ENCODE measurements at places on chromosomes 4 and X.

DNA sequence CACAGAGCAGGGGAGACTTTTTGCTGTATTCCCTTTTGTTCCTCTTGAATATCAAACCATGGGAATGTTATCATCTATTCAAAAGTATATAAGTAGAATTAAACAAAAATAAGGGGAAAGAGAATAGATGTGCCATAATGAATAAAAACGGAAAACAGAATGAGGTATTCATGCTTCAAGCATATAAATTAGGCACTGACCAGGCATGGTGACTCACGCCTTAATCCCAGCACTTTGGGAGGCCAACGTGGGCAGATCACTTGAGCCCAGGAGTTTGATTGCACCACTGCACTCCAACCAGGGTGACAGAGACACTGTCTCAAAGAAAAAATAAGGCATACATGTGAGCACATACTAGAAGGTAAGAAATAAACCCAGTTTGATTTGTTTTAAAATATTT lies 16.3 kb upstream of the NEUROG2 start:
- no peak for DNase-seq

- DNase-seq: no peak
These were observed 152.7 kb downstream of the RELL1 start for GRCh38 chr4:37533286-37534033.

DNA sequence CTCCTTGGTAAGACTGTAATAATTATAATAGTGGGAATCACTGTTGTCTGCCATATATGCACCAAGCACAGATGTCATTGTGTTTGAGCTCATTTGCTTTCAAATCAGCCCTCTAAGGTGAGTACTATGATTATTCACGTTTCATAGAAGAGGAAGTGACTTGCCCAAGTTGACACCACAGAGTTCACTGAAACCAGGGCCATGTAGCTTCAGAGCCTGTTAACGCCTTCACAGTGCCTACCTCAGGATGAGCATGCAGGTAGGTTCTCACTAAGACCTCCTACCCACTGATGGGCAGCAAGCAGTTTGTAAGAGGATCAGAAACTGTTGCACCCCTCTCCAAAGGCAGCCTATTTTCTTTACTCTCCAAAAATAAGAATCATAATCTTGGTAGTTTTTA lies 27.4 kb downstream of the TMPRSS11A start:
- no peak for DNase-seq

- no peak for DNase-seq
These were observed 616.9 kb downstream of the ANKRD50 start for GRCh38 chr4:124095621-124096020.

DNA sequence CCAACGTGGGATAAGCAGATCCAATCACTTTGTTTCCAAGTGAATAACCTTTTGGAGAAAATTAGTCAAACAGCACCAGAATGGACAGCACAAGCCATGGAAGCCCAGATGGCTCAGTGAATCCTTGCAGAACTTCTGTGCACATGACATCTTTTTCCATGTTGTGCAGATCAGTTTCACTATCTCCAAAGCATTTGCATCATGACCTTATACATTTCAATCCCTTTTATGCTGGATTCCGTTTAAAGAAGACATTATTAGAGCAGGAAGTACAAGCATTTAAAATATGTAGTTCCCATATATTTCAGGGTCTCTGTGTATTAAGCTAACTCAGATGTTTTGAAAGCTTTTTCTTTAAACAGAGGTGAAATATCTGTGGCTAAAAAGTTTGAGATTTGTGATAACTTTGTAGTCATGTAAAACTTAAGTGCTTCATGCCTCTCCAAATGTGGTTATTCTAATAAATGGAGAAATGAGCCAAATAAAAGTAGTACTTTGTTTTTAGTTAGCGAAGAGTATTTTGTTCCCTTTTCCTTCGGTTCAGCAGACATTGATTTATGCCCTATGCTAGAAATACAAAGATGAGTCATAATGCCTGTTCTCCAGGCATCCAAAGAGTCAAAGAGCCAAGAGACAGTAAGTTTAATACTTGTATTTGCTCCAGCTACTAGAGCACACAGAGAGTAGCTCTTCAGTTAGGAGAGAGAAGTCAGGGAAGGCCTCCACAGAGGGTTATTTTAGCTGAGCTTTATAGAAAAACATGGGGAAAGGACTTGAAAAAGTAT lies 39.0 kb downstream of the PLAC8 start:
- DNase-seq: no peak

DNA sequence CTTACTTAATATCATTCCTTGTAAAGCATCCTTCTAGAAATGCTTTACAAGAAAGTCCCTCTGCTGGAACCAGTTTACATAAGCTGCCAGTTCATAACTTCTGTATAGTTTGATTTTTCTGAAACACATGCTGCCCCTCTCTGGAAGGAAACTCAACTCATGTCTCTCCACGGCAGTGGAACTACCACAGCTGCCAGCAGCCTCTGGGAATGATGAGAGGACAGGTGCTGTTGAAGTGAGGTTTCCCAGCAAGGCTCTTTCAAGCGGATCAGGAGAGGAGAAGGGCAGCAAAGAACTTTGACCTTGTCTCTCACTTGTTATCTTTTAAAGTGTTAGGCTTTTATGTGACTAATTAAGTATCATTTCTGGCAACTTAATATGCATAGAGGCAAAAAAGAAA lies 7.3 kb downstream of the GRPR start:
- no peak for DNase-seq

- DNase-seq: no peak
These were observed 130.8 kb upstream of the DKK2 start for GRCh38 chr4:107166873-107167450.

Measured in vagina (tissue), 2 donors.